Mesenchymal stem cell (in vitro differentiated cells and primary cell): ENCODE measurements at places on chromosomes 1 and 21.
A peak's percentile ranks its signal among the peaks of the same experiment; 100 is the strongest.

DNA sequence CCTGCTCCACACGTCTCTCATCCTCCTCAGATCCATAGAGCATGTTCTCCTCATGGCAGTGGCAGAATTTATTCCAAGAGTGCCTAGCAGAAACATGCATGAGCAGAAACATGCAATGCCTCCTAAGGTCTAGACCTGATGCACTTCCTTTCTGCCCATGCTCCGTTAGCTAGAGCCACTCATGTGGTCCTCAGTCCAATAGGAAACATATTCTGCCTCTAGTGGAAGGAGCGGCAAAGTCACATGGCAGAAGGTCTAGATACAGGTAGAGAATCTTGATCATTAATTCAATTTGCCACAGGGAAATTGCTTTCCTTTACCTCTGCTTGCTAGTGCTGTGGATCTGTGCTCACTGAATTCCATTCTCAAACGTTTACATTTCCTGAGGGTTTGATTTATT is 130.4 kb downstream of the KIF26B start:
- no peaks in the 10 kb centered on the region for H3K4me1 ChIP-seq
- DNase-seq: no peak
- H3K4me3 ChIP-seq: no peak overlapping the region
- no peaks in the 10 kb centered on the region for H3K27me3 ChIP-seq
- no peaks in the 10 kb centered on the region for H3K36me3 ChIP-seq

- no peak for DNase-seq
- no peaks in the 10 kb centered on the region for H3K27me3 ChIP-seq
- no peak overlapping the region for H3K27ac ChIP-seq
- peaks cover 46% of the 10 kb centered on the region for H3K36me3 ChIP-seq
- H3K4me1 ChIP-seq: peaks cover 20% of the 10 kb centered on the region
These were observed 41.4 kb upstream of the HMGN1 start for GRCh38 chr21:39390212-39390765.

DNA sequence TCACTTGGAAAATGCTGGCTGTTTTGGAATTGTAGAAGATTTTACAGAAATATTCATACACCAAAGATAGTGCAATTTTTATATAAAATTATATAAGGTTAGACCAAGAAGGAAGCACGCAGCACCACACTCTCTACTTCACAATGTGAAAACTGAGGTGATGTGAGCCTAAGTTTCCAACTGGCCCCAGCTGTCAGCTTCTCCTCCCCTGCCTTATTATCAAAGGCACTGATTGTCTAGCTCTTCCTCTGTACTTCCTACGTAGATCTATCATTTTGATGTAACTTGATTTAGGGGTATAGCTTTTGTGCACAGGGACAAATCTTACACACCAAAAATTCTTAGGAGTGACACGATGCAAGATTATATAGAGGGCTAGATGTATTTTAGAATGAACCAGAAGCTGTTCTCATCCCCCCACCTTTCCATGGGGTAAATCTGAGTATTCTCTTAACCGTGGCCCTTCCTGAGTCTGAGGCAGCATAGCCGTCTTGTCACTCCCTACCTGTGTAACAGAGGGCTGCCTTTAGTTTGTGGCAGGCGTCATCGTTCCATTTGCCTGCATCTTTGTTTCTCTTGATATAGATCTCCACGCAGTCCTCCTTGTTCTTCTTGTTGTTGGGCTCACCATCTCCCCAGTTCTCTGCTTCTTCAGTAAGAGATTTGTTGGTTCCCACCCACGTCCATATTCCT is 3.4 kb downstream of the SELL start:
- no peak overlapping the region for H3K27ac ChIP-seq
- no peaks in the 10 kb centered on the region for H3K36me3 ChIP-seq
- no peaks in the 10 kb centered on the region for H3K4me1 ChIP-seq
- DNase-seq: no peak
- H3K4me3 ChIP-seq: no peak overlapping the region

- no peak overlapping the region for H3K27ac ChIP-seq
- no peaks in the 10 kb centered on the region for H3K36me3 ChIP-seq
- H3K27me3 ChIP-seq: no peaks in the 10 kb centered on the region
- no peak overlapping the region for H3K4me3 ChIP-seq
These were observed 393.9 kb downstream of the PLPP3 start for GRCh38 chr1:56185493-56185892.

- no peak overlapping the region for H3K27ac ChIP-seq
- no peak for DNase-seq
- H3K36me3 ChIP-seq: peaks cover 6% of the 10 kb centered on the region
- H3K4me1 ChIP-seq: no peaks in the 10 kb centered on the region
- H3K4me3 ChIP-seq: no peak overlapping the region
- H3K27me3 ChIP-seq: no peaks in the 10 kb centered on the region
These were observed 16.8 kb downstream of the E2F2 start for GRCh38 chr1:23514111-23514679.

DNA sequence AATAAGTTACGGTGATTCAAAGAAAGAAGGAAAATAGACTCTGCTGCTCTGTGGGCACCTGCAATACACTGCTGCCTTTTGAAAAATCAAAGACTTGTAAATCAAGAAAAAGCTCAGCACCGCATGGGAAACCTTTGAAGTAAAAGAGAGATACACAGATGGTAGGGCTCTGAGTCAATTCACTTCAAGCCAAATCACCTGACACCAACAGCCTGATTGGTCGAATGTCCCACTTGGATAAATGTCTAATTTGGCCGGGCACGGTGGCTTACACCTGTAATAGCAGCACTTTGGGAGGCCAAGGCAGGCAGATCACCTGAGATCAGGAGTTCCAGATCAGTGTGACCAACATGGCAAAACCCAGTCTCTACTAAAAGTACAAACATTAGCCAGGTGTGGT is 19.2 kb upstream of the RCAN3 start:
- H3K27ac ChIP-seq: no peak overlapping the region
- H3K36me3 ChIP-seq: no peaks in the 10 kb centered on the region
- peaks cover 19% of the 10 kb centered on the region for H3K27me3 ChIP-seq
- DNase-seq: no peak
- H3K4me1 ChIP-seq: no peaks in the 10 kb centered on the region
- no peak overlapping the region for H3K4me3 ChIP-seq

GRCh38 chr1:203089651-203090045 is 3.8 kb upstream of the MYOG start:
- H3K4me3 ChIP-seq: no peak overlapping the region
- no peak overlapping the region for H3K27ac ChIP-seq
- DNase-seq: no peak
- no peaks in the 10 kb centered on the region for H3K36me3 ChIP-seq
- H3K4me1 ChIP-seq: no peaks in the 10 kb centered on the region

DNA sequence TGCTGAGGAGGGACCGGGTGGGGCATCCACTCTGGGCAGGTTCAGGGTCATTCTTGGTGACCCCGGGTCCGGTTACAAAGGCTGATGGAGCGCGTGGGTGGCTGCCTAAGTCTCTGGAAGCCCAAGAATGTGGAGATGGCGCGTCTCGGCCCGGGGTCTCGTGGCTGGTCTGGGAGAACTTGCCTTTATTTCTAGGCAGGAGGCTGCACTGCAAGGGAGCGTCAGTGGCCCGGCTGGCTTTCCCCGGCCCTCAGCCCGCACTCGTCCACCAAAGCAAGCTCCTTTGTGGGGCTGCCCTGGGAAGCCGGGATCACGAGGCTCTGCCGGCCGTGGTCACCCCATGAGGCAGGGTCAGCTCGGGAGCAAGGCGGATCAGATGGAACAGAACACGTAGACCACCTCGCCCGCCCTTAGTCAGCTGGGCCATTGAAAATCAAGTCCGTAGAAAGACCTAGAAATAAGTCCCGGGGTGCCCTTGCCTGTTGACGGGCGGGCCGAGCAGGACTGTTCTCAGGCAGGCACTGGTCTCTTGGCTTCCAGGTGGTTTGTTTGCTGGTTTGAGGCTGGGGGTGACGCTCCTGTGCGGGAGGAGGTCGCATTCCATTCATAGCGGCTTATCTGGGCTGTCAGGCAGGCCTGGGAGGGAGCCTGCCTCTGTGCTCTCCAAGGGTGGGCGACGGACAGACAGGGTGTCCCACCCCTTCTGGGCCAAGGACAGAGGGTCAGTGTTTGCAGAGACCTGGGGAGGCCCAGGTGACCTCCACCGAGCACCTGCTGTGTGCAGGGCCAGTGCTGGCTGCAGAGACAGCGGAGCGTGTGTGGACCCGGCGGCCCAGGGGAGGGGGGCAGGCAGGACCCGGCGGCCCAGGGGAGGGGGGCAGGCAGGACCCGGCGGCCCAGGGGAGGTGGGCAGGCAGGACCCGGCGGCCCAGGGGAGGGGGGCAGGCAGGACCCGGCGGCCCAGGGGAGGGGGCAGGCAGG is 25.8 kb downstream of the COL18A1 start:
- peak; percentile 54 for DNase-seq
- no peaks in the 10 kb centered on the region for H3K27me3 ChIP-seq
- peaks cover 33% of the 10 kb centered on the region for H3K36me3 ChIP-seq
- H3K27ac ChIP-seq: peak overlapping the region; percentile 58
- H3K4me1 ChIP-seq: peaks cover 84% of the 10 kb centered on the region

- H3K27ac ChIP-seq: no peak overlapping the region
- DNase-seq: no peak
- H3K4me1 ChIP-seq: no peaks in the 10 kb centered on the region
- H3K4me3 ChIP-seq: no peak overlapping the region
These were observed 69.3 kb upstream of the LRRN2 start for GRCh38 chr1:204754821-204755220.

DNA sequence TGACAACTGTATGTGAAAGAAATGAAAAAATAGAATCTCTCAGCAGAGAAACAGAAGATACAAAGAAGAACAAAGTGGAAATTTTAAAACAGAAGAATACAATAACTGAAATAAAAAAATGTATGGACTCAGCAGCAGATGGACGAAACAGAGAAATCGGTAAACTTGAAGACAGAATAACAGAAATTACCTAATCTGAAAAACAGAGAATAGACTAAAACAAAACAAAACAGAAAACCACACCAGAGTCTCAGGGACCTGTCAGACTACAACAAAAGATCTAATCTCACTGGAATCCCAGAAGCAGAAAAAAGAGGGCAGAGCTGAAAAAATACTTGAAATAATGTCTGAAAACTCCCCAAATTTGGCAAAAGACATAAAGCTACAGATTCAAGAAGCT is 83.0 kb downstream of the ZSWIM5 start:
- H3K36me3 ChIP-seq: no peaks in the 10 kb centered on the region
- H3K4me3 ChIP-seq: no peak overlapping the region
- H3K27me3 ChIP-seq: no peaks in the 10 kb centered on the region
- DNase-seq: no peak
- H3K4me1 ChIP-seq: no peaks in the 10 kb centered on the region

GRCh38 chr1:154758346-154758745 is 111.7 kb downstream of the KCNN3 start:
- H3K4me3 ChIP-seq: no peak overlapping the region
- H3K36me3 ChIP-seq: no peaks in the 10 kb centered on the region
- H3K27me3 ChIP-seq: peaks cover 57% of the 10 kb centered on the region
- peaks cover 6% of the 10 kb centered on the region for H3K4me1 ChIP-seq

GRCh38 chr1:64396817-64397216 is 73.1 kb upstream of the CACHD1 start:
- no peak for DNase-seq
- no peaks in the 10 kb centered on the region for H3K4me1 ChIP-seq
- H3K4me3 ChIP-seq: no peak overlapping the region
- no peaks in the 10 kb centered on the region for H3K36me3 ChIP-seq
- H3K27ac ChIP-seq: no peak overlapping the region

- H3K4me1 ChIP-seq: peaks cover 9% of the 10 kb centered on the region
- no peak overlapping the region for H3K4me3 ChIP-seq
- no peaks in the 10 kb centered on the region for H3K27me3 ChIP-seq
- peaks cover 54% of the 10 kb centered on the region for H3K36me3 ChIP-seq
These were observed 10.1 kb downstream of the ICMT start for GRCh38 chr1:6225651-6226050.

DNA sequence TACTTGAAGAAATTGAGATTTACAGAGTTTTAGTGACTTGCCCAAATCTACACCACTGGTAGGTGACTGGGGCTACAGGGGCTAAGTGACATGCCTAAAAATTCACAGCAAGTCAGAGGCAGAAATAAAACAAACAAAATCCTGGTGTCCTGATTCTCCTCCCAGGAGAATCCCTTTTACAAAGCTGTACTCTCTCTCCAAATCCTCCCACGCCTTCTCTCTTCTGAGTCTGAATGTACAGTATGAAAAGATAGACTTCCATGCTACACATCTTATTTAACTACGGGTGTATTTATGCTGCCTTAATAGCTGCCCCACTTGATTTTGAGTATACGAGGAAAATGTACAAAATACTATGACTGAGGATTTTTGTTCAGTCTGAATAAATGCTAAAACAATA is 65.4 kb downstream of the SGIP1 start:
- H3K4me1 ChIP-seq: peaks cover 3% of the 10 kb centered on the region
- peaks cover 4% of the 10 kb centered on the region for H3K36me3 ChIP-seq
- no peak for DNase-seq
- no peak overlapping the region for H3K4me3 ChIP-seq
- no peaks in the 10 kb centered on the region for H3K27me3 ChIP-seq
- peak overlapping the region; percentile 32 for H3K27ac ChIP-seq

DNA sequence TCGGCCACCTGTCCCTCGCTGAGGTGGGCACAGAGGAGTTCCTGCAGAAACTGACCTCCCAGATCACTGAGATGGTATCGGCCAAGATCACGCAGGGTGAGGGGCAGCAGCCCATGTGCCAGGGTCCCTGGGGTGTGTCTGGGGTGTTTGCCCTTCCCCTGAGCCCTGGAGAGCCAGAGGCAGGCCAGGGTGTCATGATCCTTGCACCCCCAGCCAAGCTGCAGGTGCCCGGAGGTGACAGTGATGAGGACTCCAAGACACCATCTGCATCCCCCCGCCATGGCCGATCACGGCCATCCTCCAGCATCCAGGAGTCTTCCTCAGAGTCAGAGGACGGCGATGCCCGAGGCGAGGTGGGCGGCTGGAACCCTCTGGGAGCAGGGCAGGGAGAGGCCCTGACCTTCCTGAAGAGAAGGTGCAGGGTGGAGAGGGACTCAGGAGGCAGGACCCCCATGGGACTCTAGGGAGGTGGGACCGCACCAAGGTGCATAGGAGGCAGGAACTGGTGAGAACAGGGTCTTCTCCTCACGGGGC is 69.5 kb downstream of the TRIM11 start:
- H3K27ac ChIP-seq: no peak overlapping the region
- H3K36me3 ChIP-seq: peaks cover 38% of the 10 kb centered on the region
- peaks cover 5% of the 10 kb centered on the region for H3K27me3 ChIP-seq
- no peak overlapping the region for H3K4me3 ChIP-seq
- no peak for DNase-seq
- peaks cover 4% of the 10 kb centered on the region for H3K4me1 ChIP-seq

DNA sequence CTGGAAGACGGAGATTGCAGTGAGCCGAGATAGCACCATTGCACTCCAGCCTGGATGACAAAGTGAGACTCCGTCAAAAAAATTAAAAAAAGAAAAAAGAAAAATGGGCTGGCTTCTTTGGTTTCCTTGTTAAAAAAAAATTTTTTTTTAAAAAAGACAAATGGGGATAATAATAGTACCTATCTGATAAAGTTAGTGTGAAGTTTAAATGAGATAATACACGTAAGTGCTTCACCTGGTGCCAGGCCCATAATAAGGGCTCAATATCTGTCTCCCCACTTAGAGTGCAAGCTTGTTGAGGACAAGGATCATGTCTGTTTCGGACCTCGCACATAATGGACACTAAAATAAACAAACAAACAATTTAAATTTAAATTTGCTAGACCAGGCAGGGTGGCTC is 30.0 kb upstream of the HTR1D start:
- peaks cover 6% of the 10 kb centered on the region for H3K4me1 ChIP-seq
- no peak overlapping the region for H3K4me3 ChIP-seq
- DNase-seq: no peak
- H3K27ac ChIP-seq: no peak overlapping the region

- no peak overlapping the region for H3K27ac ChIP-seq
- no peak overlapping the region for H3K4me3 ChIP-seq
- no peak for DNase-seq
- H3K4me1 ChIP-seq: peaks cover 2% of the 10 kb centered on the region
- H3K36me3 ChIP-seq: no peaks in the 10 kb centered on the region
These were observed 36.6 kb upstream of the POU2F1 start for GRCh38 chr1:167184081-167184480.
